Gastroesophageal sphincter (tissue), 4 donors: ENCODE measurements at places on chromosomes 2 and 18.

- no peak for ATAC-seq
These were observed 109.7 kb upstream of the MGAT5 start for GRCh38 chr2:134144081-134144596.

- peak; percentile 66 for ATAC-seq
These were observed 61.1 kb downstream of the MEIS1 start for GRCh38 chr2:66495788-66496640.

DNA sequence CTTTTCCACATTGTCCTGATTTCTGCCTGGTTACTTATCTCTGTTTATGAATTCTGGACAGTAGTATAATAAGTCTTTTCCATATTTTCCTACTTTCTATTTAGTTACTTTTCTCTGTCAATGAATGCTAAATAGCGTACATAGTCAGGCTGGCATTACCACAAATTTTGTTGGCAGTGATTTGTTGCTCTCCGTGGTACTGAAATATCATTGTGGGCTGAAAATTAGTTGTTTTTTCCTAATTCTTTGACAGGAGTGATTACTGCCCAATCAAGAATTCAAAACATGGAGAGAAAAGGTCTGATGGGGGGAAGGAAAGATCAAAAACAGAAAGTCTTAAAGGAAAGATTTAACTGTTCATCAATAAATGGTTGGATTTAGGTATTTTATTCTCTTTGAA, 7.7 kb upstream of the GALNT13 start:
- no peak for ATAC-seq

DNA sequence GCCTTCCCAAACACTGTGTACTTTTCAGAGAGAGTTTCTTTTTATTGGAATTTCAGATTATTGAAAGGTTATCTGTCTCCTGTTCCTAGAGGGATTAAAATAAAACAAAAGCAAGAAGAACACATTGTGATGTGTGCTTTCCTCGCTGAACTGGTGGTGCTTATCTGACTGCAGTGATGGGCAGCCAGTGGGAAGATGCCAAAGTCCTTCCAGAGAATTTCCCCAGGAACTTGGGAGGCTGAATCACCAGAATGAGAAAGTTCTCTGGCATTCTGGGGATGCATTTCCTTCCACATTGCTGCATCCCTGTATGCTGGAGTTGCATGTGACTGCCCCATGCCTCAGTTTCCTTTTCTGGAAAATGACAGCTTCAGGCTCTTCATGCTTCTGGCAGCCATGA, 53.9 kb upstream of the SEC11C start:
- ATAC-seq: no peak

DNA sequence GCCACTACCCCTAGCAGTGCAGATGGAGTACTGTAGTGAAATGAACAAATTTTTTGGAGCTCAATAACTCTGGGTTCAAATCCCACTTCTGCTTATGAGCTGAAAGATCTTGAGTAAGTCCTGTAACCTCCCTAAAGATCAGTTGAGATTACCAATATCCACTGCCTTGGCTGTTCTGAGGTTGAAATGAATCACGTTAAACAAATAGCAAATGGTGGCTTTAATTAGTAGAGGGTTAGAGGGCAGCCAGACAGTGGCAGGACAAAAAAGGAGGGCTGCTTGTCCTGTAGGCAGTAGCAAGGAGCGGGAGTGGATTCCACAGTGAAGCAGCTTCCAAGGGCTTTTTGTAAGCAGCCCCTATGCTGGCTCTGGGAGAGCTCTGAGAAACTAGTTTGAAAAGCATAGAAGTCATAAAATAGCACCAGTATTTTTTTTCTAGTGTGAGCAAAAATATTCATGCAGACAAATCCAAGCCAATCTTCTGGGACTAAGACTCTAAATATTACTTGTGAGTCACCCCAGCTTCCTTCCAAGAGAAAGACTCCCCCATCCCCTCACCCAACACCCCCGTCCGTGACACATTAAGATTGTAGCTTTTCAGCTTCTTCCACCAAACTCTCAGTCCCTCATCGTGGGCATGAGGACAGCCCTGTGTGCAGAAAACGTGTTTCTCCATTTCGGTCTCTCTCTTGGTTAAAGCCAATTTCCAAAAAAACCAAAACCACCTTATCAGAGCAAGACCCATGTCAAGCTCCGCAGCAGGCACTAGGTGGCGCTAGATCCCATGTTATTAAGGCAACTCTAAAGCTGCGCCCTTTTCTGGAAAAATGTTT, 123.5 kb upstream of the LGALSL start:
- peak; percentile 74 for ATAC-seq

GRCh38 chr2:142724186-142724585, 153.3 kb upstream of the KYNU start:
- no peak for ATAC-seq

DNA sequence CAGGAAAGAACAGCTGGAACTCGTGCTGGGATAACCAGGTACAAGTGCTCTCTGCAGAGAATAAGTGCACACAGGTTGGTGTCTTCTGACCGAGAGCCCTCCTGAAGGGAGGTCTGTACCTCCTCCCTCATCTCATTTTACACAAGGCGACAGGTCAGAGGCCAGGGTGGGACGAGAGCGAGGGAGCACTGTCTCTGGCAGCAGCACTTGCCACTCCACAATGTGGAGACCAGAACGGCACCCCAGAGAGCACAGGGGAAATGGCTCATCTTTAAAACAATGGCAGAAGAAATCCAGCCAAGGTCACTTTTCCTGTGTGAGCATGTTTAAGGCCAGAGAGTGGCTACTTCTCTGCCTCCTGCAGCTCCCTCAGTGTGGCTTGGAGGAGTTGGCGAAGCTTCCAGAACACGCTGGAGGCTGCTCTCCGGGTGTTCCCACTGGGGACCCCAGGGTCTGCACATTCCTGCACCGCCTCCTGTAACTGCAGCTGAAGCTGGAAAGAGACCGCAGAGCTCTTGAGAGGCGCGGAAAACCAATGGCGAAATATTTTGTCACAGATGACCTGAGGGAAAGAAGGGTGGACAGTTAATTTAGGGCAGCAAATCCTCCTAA, 20.8 kb downstream of the DIPK1C start:
- ATAC-seq: no peak
